Glomerular endothelial cell (primary cell): ENCODE measurements at places on chromosomes 4 and X.

GRCh38 chr4:145093638-145094037 is 4.4 kb downstream of the ANAPC10 start:
- no peak for DNase-seq

GRCh38 chrX:104137496-104137895 is 19.3 kb downstream of the SLC25A53 start:
- no peak for DNase-seq

- no peak for DNase-seq
These were observed 2020.0 kb upstream of the ADGRL3 start for GRCh38 chr4:59180161-59180560.

GRCh38 chrX:27679281-27679680 is 89.1 kb downstream of the DCAF8L2 start:
- no peak for DNase-seq

GRCh38 chr4:182805321-182805720 is 111.9 kb downstream of the DCTD start:
- no peak for DNase-seq
